ENCODE measurements at places on chromosomes 1 and 21.

- DNase-seq = peak; percentile 40
These were observed 2.4 kb upstream of the IKBKE start for GRCh38 chr1:206467915-206468314.

- DNase-seq = no peak
These were observed 13.9 kb downstream of the HLX start for GRCh38 chr1:220892997-220893700.

- peak; percentile 3 for DNase-seq
These were observed 262.0 kb downstream of the TNR start for GRCh38 chr1:175481126-175482070.

GRCh38 chr21:42309753-42310213, 5.4 kb downstream of the TFF3 start:
- peak; percentile 4 for DNase-seq

DNA sequence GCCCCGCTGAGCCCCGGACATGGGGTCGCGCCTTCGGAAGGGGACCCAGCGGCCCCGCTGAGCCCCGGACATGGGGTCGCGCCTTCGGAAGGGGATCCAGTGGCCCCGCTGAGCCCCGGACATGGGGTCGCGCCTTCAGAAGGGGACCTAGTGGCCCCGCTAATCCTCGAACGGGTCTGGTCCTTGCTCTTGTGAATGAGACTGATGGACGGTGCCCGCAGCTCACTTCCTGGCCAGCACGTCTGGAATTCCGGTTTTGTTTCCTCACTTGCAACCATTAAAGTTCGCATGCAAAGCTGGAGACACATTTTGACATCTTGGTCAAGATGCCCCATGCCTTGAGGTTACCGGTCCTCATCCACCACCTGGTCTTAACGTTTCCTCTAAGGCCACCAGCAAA, 5.6 kb downstream of the WRAP73 start:
- DNase-seq = no peak

- DNase-seq = no peak
These were observed 931.6 kb downstream of the NCAM2 start for GRCh38 chr21:21929789-21930188.

DNA sequence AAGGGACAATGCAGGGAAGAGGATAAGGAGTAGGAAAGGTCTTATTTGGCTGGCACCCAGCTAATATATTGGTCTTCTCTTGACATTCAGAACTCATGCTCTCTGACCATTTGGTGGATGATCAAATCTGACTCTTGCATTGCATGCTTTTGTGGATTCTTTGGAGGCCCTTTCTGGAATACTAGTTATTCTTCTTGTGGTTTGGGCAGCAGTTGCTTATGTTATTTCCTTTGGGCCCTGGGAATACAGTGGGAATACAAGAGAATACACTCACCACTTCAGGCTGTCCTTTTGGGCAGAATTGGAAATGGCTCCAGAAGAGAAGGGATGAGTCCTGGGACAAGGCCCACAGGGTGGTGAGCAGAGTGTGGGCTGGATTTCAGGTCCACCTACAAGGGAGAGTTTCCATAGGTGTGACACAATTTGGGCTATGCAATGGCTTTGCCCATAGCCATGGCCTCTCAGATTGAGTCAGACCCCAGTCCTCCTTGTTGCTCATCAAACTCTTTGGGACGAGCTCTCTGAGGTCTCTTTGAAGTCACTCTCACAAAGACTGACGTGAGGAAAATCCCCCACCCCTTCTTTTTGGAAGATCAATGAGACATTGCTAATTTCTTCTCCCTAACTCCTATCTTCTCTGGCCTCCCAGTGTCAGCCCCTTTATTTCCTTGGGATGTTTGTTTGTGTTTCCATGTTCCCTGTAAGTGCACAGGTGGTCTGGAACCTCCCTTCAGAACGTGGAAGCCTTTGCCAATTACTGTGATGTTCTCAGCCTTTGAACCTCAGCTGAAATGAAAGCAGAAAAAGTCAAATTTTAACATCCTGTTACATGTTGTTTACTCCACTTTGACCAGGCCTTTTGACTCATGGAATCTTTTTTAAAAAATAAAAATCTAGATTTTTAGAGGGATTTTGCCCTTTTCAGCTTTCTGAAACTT, 19.4 kb downstream of the HSD11B1 start:
- DNase-seq = peak; percentile 8

DNA sequence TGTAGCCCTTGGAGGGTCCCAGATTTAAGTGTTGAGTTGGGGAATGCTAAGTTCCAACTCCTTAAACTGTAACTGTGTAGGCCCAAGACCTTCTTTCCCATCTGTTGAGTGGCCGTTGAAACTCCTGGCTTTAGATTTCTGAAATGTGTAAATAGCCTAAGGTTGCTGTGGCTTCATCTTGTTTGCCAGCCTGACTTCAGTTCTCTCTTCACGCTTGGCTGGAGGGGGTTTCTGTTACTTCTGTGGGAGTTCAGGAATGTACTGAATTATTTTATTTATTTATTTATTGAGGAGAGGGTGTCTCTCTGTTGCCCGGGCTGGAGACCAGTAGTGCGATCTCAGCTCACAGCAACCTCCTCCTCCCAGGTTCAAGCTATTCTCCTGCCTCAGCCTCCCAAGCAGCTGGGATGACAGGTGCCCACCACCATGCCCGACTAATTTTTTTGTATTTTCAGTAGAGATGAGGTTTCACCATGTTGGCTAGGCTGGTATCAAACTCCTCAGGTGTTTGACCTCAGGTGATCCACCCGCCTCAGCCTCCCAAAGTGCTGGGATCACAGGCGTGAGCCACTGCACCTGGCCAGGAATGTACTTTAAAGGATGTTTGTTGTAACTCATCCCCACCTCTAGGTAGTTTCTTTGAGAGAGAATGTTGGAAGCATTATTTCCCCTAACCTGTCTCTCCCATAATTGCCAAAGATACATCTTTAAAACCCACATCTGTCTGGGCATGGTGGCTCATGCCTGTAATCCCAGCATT, 5.9 kb downstream of the TTC39A start:
- no peak for DNase-seq

DNA sequence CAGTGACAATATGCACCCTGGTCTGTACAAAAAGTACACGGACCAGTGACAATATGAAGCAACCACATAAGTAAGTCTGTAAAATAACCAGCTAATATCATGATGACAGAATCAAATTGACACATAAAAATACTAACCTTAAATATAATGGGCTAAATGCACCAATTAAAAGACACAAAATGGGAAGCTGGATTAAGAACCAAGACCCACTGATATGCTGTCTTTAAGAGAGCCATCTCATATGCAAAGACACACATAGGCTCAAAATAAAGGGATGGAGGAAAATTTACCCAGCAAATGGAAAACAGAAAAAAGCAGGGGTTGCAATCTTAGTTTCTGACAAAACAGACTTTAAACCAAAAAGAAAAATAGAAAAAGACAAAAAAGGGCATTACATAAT, 70.4 kb upstream of the VCAM1 start:
- no peak for DNase-seq

- no peak for DNase-seq
These were observed 220.8 kb downstream of the SLC35F3 start for GRCh38 chr1:234125283-234125682.

DNA sequence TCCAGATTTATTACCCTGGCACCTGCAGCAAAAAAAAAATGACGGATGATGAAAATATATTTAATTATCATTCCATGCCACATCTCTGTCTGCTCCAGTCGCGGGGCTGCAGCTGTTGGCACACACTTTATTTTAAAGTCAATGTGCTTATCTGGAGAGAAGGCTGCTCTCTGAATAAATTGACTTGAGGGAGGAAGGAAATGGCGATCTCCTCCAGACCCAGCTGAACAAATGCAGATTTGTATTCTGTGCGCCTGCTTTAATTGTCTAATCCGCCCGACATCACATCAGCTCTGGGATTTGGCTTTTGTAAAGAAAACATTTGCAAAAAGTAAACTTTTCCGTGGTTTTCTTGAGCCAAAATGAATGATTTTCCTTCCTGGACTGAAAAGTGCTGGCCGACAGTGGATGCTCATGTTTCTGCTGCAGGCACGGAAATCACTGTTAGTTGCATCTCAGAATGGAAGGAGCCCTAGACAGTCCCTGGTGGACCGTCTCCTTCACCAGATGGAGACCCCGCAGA, 150.2 kb downstream of the CAMTA1 start:
- no peak for DNase-seq

- DNase-seq = no peak
These were observed 71.5 kb upstream of the RGS2 start for GRCh38 chr1:192737306-192737705.

DNA sequence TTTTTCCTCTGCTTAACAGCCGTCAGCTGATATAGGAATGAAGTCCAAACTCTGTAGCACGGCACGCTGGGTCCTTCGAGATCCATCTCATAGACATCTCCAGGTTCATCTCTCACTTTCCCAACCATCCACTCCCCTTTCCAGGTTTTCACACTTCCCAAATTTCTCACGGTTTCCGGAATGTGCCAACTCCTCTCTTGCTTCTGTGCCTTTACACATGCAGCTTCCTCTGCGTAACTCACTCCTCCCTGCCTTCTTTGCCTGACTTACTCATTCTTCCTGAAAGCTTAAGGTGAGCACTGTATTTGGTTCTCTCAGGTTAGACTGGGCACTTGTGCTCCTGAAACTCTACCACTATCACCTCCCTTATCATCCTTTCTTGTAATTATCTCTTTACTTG, 168.4 kb downstream of the PCNX2 start:
- no peak for DNase-seq

DNA sequence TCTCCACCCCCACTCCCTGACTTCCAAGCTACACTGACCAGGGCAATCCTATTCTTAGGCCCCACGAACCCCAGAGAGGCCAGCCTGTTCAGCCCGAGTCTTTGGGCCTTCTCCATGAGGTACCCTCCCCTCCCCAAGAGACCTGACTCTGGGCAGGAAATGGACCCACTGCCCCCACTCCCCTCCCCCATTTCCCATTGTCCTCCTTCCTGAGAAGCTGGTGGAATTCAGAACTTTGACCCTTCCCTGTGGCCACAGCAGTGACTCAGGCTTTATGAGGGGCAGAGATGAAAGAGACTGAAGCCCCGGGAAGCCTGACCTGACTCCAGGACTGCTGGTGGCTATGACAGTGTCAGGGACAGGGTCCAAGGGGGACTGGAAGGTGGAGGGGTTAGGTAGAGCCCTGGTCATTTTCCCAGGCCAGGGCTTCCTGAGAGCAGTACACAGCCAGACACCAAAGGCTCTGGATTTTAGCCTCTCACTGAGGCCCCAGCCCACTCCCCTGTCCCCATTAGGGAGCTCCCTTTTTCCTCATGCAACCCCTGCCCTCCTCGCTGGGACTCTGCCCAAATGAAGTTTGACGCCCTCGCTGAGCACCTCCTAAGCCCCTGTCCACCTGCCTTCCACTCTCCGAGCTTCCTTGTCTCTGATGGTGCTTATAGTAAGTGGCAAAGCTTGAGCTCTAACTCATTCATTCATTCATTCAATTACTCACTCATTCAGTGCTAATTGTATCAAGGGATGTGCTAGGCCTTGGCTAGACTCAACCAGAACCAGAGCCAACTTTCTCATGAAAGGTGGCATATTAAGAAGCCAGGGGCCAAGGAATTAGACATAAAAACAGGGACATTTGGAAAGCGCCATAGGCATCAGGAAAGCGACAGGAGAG, 3.0 kb downstream of the CRYBG2 start:
- DNase-seq = no peak

DNA sequence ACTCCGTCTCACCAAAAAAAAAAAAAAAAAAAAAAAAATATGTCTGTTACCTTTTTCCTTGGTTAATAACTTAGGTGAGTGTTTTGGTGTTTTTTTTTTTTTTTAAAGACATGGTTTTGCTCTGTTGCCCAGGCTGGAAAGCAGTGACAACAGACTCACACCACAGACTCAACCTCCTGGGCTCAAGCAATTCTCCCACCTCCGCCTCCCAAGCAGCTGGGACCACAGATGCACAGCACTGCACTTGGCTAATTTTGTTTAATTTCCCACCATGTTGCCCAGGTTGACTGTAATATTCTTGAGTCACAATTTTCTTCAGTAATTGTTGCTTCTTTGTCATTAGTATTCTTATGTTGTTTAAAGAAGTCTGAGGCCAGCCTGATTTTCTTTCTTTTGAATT, 149.2 kb upstream of the SYT6 start:
- DNase-seq = no peak

DNA sequence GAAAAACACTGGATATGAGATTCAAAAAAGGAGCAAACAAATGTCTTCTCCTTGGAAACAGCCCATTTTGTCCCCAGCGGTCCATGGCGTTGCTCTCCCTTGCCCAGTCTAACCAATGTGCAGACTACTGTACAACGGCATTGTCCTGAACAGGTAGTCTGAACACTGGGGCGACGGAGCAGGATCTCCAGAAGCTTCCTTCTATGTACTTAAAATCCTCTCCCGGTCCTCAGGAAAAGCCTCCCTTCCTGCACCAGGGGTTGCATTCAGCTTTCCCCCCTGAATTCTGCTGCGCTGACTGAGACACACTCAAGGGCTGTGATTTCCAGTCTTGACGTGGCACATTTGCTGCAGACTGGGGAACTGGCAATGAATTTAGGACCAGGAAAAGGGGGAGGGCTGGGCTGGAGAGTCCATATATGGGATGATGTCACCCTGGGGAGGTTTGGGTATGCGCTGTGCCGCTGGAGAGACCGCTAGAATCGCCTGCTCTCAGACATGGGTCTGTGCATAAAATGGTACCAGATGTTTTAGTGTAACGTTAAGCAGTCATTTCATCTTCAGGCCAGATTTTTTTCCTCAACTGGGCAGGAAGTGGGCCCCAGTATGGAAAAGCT, 275.9 kb upstream of the C1orf105 start:
- DNase-seq = peak; percentile 100

DNA sequence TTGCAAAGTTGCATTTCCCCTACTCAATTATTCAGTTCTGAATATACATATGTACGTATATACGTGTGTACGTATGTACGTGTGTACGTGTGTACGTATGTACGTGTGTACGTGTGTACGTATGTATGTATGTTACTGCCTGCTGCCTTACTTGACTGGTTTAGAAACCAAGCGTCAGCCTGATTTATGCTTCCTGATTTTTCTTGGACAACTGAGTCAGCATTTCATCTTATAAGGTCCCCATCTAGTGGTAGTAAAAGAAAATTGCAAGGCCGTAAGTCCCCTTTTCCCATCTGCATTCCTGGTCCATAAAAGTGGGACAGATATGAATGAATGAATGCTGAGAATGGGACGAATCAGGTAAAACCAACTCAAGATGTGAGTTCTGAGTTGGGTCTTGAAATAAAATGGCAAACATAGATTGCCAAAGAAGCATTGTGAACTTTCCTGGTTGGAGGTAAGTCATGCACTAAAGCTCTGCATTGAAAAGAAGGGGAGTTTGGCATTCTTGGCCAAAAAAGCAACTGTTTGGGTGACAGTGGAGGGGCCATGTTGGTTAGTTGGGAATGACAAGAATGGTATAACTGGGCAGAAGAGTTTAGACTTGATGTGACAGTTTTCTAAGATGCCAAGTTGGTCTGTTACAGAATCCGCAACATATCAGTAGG, 76.4 kb upstream of the DNAH14 start:
- DNase-seq = peak; percentile 66

DNA sequence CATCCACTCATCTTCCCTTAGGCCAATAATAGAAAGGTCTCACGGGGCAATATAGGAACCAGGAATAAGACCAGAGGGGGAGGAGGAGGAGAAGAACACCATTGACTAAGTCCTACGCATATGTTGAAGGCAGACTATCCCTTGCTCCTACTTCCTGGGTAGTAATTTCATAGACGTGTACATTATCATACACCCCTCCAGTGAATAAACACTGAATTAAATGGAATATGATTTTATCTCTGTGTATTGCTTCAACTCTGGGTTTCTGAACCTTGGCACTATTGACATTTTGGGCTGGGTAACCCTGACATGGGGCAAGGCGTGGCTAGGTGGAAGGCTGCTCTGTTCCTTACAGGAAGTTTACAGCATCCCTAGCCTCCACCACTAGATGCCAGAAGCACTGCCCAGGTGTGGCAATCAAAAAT, 17.3 kb upstream of the FHAD1 start:
- no peak for DNase-seq
